HT1080 (cell line): ENCODE measurements at places on chromosomes 11 and 22.

GRCh38 chr22:31742115-31742514 lies 7.8 kb downstream of the PRR14L start:
- no peak for DNase-seq

DNA sequence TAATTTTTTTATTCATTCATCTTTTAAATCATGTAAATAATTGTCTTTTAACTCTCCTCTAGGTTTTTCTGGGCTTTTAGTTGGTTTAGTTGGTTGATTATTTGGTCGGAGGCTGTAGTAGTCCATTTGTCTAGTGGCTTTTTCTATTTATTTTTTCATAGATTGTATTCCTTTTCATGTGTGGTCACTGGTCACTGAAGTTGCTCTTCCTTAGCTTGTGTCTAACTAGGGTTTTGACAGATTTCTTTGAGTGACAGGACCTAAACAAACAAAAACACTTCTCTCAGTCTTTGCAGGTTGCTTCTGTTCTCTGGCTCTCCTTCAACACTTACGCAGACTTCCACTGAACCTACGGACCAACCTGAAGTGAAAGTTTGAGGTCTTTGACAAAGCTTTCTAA lies 112.6 kb downstream of the EMSY start:
- no peak for DNase-seq

DNA sequence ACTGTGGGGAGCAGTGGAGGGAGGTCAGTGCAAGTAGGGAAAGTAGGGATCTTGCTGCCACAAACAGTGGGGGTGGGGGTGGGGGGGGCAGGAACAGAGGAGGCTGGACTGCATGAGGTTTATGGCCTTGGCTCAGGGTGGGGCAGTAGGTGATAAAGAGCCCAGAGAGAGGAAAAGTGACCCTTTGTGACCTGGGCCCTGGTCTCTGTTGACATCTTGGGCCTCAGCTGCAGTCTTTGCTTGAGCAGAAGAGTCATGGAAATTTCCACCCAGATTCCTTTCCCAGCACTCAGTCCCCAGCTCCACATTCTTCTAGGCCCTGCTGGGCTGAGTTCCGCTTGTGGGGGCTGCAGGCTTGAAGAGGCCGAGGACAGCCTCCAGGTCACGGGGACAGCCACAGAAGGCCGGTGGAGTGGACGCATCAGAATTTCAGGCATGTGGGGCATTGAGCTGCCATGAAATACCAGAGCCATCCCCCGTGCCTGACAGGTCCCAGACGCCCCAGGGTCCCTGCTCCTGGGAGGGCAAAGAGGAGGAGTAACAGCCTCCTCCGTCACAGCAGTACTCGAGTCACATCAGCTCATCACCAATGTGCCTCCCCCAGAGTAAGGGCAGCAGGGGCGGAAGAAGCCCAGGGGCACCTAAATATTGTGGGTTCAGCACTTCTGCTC lies 9.7 kb upstream of the MALAT1 start:
- DNase-seq, result peak; percentile 35

- peak; percentile 90 for DNase-seq
These were observed 907 bp downstream of the SERPINH1 start for GRCh38 chr11:75562836-75563484.

DNA sequence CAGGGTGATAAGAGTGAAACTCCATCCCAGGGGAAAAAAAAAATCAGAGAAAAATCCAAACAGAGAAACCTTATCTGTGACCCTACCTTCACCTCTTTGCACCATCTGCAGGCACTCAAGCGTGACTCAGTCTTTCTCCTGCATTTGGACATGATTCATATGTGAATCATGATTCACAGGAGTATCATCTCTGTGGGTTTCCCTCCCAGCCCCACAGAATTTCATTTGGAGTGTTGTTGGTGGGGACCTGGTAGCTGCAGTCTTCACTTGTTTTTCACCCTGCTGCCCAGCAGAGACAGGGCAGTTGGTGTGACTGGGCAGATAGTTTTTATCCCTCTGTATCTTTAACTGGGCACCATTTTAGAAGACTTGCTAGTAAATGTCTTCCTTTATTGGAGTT lies 75.7 kb downstream of the DEPDC5 start:
- peak; percentile 97 for DNase-seq

DNA sequence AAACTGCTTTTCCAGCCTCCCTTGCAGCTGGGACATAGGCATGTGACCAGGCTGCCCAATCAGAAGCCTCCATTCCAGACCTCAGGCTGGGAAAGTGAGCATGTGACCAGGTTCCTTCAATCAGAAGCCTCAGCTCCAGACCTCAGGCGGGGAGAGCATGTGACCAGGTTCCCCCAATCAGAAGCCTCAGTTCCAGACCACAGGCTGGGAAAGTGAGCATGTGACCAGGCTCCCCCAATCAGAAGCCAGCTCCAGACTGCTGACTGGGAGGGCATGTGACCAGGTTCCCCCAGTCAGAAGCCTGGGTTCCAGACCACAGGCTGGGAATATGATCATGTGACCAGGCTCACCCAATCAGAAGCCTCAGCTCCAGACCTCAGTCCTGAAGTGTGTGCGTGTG lies 11.7 kb upstream of the IL2RB start:
- DNase-seq, result peak; percentile 75

GRCh38 chr11:561148-562003 lies 606 bp downstream of the RASSF7 start:
- peak; percentile 41 for DNase-seq

DNA sequence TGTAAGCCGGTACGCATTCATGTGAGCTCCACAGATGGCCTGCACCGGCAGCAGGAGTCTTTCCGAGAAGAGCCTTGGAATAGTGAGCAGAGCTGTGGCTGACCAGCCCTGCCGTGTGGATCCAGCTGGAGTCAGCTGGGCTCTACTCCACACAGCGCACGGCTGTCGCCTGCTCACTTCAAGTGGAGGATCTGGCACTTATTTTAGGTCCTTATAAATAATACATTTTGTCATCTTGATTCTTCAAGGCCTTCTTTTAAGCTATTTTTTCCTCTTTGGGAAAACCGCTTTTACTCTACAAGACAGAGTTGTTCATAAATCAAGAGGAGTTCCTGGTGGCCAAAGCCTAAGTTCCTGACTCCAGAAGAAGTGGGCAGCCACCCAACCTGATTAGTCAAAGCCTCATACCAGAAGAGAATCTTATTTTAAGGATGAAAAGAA lies 93.8 kb downstream of the KCNC1 start:
- no peak for DNase-seq

GRCh38 chr11:122758339-122758738 lies 80.0 kb upstream of the CRTAM start:
- no peak for DNase-seq

GRCh38 chr11:1128311-1129142 lies 29.2 kb upstream of the MUC5AC start:
- no peak for DNase-seq

GRCh38 chr11:115591380-115591779 lies 87.2 kb upstream of the CADM1 start:
- no peak for DNase-seq

- DNase-seq, result no peak
These were observed 32.2 kb upstream of the OR4B1 start for GRCh38 chr11:48184452-48184851.

DNA sequence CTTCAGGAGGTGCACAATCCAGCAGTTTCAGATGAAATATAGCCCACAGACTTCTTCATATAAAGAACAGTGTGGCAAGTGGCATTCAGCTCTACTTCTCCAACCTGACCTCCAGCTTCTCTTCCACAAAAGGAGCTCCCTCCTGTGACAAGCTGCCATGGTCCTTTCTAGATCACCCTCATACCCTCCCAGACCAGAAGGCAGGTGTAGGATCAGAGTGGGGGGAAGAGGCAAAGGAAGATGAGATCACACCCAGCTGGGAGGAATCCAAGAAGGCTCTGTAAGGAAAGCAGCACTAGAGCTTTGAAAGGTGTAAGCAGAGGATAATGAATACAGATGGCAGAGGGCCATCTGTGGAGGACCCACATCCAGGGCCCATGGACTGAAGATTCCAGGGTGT lies 7.6 kb downstream of the CLPB start:
- no peak for DNase-seq

GRCh38 chr11:63180536-63180935 lies 36.5 kb upstream of the SLC22A24 start:
- DNase-seq, result no peak

DNA sequence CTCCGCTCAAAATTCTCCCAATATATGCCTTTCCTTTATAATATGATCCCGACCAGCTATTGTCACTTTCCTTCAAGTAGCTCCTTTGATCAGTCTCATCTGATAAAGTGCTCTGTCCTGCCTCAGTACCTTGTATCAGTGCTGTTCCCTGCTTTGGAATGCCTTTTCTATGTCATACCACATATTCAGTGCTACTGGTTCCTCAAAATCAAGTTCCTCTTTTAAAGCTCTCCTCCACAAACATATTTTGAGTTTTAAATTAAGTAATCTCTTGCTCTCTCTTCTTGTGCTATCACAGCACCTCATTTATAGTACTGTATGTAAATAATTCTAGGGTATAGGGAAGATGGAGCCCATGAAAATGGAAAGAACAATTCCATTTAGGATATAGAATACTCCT lies 137.1 kb upstream of the CTSC start:
- DNase-seq, result no peak
